Fibroblast of skin of abdomen (primary cell): ENCODE measurements at places on chromosomes 11 and 22.

- no peak for DNase-seq
Measured at GRCh38 chr11:119895981-119896380, 167.0 kb upstream of the NECTIN1 start.

DNA sequence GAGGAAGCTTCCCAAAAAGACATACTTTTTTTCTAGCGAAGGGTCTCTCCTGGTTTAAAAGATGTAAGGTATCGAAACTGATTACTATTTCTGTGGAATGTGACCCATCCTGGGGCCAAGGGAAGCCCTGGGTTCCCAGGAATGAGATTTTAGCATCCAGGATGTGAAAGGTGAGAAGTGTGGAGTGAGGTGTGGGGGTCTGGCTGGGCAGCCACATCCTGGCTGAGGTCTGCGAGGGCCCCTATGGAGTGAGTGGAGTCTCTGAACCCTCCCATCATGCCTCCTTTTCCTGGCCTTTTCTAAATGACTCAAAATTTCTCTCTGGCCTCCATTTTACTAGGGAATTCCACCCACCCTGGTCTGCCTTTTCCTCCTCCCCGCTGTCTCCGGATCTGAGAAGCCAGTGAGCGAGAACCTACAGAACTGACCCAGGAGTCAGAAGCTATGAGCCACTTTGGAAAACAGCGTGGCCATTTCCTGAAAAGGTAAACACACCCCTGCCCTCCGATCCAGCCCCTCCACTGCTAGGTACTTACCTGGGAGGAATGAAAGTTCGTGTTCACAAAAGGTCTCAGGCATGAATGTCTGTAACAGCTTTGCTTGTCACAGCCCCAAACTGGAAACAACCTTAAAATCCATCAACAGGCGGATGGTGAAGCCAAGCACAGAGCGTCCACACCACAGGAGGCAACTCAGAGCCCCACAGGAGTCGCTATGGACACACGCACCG is 27.7 kb upstream of the SHANK2 start:
- no peak for DNase-seq

GRCh38 chr22:31281733-31282132 is 10.6 kb downstream of the PIK3IP1 start:
- DNase-seq: no peak

DNA sequence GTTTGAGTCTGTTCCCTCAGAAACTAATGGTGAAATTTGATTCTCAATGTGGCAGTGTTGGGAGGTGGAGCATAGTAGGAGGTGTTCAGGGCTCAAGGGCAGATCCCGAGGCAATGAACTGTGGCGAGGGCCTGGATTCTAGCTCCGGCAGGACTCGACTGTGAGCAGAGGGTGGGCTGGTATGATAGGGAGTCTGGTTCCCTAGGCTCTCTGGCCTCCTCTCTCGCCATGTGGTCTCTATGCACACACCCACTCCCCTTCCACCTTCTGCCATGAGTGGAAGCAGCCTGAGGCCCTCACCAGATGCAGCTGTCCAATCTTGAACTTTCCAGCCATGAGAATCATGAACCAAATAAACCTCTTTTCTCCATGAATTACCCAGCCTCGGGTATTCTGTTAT is 32.3 kb downstream of the ATP6V1E1 start:
- DNase-seq: no peak

DNA sequence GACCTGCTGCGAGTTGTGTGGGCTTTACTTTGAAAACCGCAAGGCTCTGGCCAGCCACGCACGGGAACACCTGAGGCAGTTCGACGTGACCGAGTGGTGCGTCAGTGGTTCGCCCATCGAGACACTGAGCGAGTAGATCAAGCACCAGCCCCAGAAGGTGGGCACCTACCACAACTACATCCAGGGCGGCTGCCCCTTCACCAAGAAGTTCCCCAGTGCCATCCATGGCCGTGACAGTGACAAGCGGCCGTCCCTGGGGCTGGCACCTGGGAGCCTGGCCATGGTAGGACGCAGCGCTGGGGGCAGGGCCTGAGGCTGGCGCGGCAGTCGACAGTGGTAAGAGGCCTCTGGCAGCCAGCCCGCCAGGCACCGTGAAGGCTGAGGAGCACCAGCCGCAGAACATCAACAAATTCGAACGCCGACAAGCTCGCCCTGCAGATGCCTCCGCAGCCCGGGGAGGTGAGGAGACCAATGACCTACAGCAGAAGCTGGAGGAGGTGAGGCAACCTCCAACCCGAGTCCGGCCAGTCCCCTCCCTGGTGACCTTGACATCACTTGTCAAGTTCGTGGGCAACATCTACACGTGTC is 545.2 kb upstream of the CCDC179 start:
- no peak for DNase-seq

GRCh38 chr11:132220474-132220873 is 850.1 kb downstream of the NTM start:
- peak; percentile 96 for DNase-seq

GRCh38 chr11:1388763-1389102 is 1.0 kb upstream of the BRSK2 start:
- peak; percentile 8 for DNase-seq

- peak; percentile 14 for DNase-seq
Measured at GRCh38 chr11:111602865-111603610, 789 bp downstream of the SIK2 start.

- DNase-seq: no peak
Measured at GRCh38 chr11:79362821-79363220, 78.0 kb downstream of the TENM4 start.

GRCh38 chr11:17014833-17015626 is 816 bp upstream of the PLEKHA7 start:
- DNase-seq: no peak

DNA sequence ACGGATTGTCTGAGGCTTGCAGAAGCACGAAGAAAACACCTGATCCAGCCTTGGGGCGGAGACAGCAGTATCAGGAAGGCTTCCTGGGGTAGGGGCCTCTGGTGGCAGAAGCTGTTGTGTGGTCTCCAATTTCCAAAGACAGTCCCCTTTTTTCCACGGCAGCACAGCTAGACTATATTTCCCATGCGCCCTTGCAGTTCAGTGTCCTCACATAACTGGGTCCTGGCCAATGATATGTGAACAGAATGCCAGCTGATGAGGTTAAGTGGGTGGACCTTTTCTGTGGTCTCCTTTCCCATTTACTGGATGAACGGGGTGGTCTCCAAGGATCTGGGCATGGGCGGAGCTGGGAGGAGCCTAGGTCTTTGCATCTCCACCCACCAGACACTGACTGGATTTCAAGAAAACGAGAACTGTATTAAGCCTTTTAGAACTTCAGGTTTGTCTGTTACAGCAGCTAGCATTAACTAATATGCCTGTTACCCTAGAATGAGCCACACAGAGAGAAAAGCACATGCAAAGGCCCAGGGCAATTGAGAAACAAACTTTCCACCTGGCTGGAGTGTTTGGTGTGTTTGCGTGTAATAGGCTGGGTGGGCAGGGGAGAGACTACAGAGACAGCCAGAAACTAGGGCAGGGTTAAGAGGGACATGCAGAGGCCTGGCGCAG is 6.2 kb downstream of the GAL3ST1 start:
- DNase-seq: no peak
